Ovary (tissue), 10 donors: ENCODE measurements at places on chromosomes 12 and 14. TPM values are rescaled to one million over a fixed set of nuclear protein-coding genes. Genes with fewer than 3 reads are reported as not detected.

FRMD6 gene
- total RNA-seq, result 32.9 TPM

CLEC1B gene
- total RNA-seq, result 0.26 TPM

JDP2 gene
- 63.6 TPM for total RNA-seq

TSHR gene
- not detected for total RNA-seq
